ENCODE measurements at places on chromosomes 7 and 10. TPM values are rescaled to one million over a fixed set of nuclear protein-coding genes. Genes with fewer than 3 reads are reported as not detected.

DNA sequence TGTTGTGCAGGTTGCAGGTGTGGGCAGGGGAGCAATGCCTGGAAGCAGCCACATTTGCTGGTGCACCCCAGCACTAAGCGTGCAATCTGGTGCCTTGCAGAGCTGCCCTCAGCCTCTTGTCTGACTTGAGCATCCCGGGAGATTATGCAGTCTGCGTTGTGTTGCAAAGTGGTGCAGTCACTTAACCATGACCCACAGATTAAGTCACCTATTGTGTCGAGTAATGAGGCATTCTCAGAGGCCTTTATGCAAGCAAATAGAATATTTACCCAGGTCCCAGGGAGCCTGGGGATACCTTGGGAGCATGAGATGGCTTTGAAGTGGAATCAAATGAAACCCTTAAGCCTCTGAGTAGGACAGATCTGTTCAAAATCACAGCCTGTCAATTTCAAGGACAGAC, 529.0 kb downstream of the TYW1 start:
- no peak for DNase-seq

DNA sequence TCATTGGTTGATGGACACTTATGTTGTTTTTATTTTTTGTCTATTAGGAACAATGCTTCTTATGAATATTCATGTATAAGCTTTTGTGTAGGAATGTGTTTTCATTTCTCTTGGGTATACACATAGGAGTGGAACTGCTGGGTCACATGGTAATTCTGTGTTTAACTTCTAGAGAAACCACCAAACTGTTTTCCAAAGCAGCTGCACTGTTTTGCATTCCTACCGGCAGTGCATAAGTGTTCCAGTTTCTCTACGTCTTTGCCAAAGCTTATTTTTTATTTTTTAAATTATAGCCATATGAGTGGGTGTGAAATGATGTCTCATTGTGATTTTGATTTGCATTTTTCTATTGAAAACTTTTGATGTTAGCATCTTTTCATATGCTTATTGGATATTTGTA, 51.3 kb downstream of the ADK start:
- DNase-seq, result no peak

- DNase-seq, result no peak
These were observed 121.3 kb downstream of the CHN2 start for GRCh38 chr7:29315892-29316270.

GRCh38 chr10:22259280-22259679, 41.5 kb upstream of the EBLN1 start:
- DNase-seq, result no peak

GRCh38 chr10:23779301-23779700, 340.4 kb downstream of the OTUD1 start:
- no peak for DNase-seq

GRCh38 chr10:93403152-93404047, 78.7 kb downstream of the MYOF start:
- no peak for DNase-seq

DNA sequence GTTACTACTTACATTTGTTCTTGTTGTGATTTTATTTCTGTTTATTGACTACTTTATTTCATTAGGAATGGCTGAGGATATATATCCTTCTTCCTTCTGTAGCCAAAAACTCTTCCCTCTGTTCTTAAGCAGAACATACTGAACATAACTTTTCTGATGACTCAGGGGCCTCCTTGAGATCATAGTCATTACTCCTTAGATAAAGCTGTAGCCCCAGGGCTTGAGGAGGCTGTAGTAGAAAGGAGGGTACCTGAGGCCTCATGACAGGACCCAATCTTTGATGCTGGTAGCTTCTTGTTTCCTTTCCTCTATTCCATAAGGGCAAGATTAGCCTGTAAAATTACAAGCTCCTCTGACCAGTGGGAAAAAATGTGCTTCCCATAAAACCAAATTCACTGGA, 41.2 kb upstream of the FGFR2 start:
- DNase-seq, result no peak

DNA sequence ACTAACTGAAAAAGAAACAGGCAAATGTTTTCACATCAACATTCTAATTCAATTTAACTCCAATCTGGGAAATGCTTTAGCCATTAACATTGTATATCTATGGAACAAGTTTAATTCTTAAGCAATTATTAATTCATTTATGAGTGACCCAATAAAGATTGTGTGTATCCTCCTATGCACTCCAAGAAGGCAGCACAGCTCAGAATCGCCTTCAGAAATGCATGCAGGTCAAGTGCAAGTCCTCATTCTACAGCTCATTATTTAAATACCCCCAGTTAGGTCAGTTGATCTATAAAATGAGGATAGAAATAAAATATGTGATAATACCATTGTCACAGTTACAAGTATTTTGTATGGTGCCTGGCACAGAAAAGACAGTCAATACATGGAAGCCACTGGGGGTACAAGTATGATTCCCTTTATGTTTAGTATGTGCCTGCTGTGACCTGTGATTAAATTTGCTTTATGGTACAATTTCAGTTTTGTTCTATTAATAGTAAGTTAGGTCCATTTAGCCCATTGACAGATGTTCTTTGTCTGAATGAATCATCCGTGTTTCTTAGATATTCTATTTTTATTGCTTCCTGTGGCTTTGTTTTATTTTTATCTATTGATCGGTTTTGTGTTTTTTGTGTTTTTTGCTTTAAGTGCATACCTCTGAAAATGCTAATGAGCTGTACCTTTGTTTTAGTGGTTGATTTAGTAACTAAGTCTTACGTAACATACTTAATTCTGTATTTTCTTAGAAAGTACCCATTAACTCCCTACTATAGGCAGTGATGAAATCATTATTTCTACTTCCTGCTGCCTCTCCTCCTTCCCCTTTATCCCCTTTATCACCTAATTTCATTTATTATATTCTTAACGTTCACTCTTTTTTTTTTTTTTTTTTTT, 42.8 kb downstream of the CPXM2 start:
- DNase-seq, result no peak

GRCh38 chr7:45944058-45944457, 23.0 kb upstream of the IGFBP3 start:
- no peak for DNase-seq

DNA sequence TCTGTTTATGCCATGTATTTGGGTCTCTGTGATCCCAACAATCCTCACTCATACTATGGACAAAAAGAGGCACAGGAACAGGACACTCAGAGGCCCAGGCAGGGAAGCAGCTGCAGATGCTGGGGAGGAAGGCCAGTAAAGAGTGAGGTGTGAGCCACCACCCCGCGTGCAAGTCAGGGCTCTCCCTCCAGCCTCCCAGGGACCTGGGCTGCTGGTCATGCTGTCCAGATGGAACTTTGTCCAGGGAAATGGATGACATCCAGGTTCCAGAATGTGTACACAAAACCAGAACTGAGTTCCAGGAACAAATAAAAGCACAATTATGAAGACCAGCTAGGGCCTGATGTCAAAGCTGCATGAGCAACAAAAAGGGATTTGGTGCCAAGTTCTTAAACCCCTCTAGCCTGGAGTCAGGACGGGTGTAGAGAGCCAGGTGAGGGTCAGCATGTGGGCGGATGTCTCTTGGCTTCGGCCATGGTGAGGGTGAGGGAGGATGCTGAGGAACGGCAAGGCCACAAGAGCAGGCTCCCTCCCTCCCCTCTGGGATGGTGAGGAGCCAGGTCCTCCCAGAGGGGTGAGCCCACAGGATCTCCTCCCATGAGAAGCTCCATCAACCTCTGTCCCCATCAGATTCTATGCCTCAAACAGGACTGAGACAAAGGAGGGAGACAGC, 739.7 kb downstream of the PARD3 start:
- peak; percentile 82 for DNase-seq

DNA sequence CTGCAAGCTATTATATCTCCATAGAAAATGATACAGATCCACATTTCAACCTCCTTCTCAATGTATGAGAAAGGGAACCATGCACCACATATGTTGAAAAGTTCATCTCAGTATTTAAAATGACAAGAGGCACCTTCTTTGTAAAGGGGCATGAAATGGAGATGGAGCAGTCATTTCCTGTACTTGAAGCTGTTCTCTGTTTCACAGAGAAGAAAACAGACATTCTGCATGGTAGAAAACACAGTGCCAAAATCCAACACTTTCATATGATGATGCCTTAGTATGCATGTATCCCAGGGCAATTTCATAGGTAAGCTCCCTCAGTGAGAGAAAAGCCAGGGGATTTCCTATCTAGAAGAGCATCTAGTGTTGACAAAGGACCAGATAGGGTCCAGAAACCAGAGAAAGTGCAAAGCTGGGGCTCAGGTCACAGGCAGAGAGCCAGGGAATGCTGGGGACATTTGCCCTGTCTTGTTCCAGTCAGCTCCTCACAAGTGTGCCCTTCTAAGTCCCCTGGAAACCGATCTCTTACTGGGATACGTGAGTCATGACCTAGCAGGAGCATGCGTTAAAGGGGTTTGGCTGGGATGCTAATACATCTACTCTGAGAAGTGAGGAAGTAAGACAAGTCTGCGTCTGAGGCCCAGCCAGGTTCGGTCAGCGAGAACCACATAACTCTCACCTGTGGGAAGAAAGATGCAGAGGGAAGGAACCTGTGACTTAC, 118.7 kb downstream of the ICA1 start:
- DNase-seq, result no peak

DNA sequence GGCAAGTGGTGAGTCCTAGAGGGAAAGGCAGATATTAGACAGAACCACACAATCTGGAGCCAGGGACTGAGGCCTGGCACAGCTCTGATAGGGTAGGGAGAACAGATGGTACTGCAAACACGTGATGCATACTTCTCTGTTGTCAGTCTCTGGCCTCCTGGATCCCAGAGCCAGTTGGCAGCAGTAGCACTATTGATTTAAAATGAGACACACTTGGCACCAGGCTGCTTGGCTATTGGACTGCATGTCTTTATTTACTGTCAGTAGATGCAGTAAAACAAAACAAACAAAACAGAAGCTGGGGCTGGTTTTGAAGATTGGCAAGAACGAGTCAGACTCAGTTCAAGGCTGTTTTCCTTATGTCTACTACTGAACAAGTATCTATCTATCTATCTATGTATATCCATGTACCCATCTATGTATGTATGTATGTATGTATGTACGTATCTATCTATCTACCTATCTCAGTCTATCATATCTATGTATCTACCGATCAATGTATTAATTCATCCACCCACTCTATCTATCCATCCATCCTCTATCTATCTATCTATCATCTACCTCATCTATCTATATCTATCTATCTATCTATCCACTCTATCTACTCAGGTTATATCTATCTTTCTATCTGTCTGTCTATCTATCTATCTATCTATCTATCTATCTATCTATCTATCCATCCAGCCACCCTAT, 23.4 kb upstream of the MGAM2 start:
- DNase-seq, result no peak

DNA sequence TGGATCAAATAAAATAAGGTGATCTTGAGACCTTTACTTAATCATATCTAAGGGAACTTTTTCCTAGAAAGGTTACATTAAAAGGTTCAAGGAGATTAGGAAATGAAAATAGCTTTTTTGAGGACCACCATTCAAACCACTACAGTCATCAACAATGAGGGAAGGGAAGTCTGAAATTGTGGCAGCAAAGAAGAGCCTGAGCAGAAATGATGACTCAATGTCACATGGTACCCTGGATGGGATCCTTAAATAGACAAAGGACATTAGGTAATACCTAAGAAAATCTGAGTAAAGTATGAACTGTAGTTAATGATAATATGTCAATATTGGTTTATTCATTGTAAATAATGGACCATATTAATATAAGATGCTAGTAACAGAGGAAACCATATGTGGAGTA, 236.0 kb downstream of the SEMA3D start:
- DNase-seq, result no peak

DNA sequence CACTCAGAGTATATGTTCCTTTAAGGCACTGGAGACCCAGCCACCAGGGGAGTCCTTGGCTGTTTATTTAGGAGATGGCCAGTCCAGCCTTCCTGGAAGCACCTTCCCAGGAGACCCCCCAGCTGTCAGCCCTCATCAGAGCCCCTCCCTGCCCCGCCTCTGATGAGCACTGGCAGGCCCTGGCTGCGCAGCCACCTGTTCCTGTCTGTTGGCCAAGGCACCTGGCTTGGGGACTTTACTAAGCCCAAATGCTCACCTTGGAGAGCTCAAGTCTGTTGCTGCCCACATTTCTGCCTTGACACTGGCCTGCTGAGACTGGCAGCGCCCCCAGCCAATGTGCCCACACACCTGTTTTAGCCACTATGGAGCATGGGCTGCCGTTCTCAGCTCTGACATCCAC, 124.7 kb downstream of the ELMO1 start:
- DNase-seq, result no peak

DNA sequence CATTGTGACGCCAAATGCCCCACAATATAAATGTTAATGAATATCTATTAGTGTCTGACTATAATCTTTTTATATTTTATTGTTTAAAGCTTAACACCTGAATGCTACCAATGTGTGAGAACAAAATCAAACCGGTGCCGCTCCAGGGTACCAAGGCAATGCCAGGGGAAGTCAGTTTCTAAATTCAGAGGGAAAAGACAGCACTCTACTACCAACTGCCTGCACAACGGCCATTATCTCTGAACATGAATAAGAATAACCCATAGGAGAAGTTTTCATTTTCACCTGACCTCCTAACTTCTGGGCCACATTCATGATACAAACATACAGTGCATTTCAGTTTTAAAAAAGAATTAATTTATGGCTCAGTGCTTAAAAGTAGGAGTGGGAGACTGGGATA, 21.7 kb downstream of the USP6NL start:
- no peak for DNase-seq

DNA sequence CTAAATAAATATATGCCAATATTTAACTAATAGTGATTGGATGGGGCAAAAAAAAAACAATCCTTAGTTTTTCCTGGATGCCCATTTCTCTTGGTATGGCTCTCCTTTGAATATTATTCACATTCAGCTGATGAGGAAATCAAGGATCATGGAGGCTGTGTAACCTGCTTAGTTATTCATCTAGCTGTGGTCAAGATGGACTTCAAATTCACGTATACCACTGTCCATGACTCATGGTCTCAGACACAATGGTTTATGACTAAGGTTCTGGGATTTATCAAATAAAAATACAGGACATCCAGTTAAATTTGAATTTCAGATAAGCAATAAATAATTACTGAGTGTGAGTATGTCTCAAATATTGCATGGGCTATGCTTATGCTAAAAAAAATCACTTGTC, 191.5 kb upstream of the CELF2 start:
- DNase-seq, result no peak

- DNase-seq, result no peak
These were observed 573.6 kb downstream of the DNAJB6 start for GRCh38 chr7:157910446-157910845.

MYH16 gene
- total RNA-seq, result not detected

EGR2 gene
- total RNA-seq, result 1.8 TPM

TMEM178B gene
- 1.4 TPM for total RNA-seq

CALY gene
- total RNA-seq, result 5.0 TPM

FBXL15 gene
- total RNA-seq, result 30.7 TPM

TPST1 gene
- total RNA-seq, result 24.7 TPM

NKX1-2 gene
- not detected for total RNA-seq

NODAL gene
- not detected for total RNA-seq

SP8 gene
- not detected for total RNA-seq

HSPB1 gene
- total RNA-seq, result 2,528 TPM

NANOS1 gene
- 4.1 TPM for total RNA-seq

Data from sigmoid colon (tissue), 7 donors.